Stimulated activated CD4-positive, alpha-beta T cell treated with anti-CD3 and anti-CD28 coated beads, Interleukin-4, amount 100 ng/mL, for 4 hours (primary cell): ENCODE measurements at places on chromosomes 11 and 22.

GRCh38 chr11:98874050-98874449, 146.7 kb upstream of the CNTN5 start:
- no peak for DNase-seq

DNA sequence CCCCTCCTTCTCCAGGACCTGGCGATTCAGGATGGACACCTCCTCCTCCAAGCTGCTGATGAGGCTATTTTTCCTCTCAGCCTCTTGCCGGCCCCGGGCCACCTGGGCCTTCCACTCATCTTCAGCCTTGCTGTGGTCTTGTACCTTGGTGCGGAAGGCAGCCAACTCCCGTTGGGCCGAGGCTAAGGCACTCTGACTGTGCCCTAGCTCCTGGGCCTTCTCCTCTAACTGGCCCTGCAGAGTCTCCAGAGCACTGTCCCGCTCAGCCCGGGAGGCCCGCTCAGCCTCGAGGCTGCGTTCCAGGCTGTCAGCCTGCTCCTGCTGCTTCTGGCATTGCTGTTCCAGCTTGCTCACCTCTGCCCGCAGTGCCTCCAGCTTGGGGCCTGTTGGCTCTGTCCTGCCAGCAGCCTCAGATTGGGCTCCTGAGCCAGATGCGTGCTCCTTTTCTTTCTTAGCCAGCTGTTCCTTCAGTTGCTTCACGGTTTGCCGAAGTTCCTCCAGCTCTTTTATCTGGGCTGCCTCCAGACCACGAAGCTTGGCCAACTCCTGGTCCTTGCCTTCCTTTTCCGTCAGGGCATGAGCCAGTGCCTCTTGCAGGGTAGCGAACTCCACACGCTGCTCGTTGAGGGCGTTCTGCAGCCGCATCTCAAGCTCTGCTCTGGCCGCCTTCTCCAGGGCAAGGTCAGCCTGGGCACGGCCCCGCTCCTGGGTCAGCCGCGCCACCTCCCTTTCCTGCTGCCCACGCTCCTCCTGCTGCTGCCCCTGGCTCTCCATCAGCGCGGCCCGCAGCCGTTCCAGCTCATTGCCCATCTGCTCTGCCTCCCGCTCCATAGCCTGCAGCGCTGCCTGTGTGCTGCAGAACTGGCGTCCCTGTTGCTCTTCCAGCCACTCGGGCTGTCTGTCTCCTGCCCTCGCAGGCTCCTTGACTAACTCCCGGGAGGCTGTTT, 15.3 kb downstream of the IL18BP start:
- no peak for DNase-seq

GRCh38 chr11:67581469-67581868, 2.1 kb upstream of the GSTP1 start:
- no peak for DNase-seq

DNA sequence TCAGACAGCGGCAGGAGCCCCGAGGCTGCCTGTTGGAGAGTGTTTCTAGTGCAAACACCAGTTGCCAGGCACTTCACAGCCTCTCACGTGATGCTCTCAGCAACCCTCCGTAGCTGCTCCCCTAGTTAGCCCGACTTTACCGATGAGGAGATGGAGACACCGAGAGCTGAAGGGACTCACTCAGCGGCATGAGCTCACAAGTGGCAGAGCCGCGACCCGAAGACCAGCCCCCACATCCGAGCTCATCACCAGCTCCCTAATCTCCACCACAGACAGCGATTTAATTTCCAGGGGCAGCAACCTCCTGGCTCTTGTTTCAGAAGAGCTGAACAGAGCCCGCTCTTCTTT, 28.7 kb upstream of the RTL6 start:
- no peak for DNase-seq

DNA sequence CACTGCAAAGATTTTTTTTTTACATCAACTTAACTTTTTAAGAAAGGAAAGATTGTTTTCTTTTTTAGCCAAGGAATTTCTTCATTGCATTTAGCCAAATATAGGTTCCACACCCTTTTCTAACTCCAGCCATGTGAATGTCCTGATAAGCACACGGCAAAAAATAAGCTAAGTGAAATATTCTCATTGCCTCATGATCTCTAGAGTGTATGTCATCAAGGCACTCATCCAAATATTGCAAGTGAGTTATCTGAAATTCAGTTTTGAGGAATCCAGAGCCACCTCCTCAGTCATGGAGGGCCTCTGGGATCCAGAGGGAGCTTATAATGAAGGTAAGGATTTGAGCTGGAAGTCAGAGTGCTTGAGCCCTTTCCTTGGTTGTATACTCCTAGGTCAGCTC, 80.0 kb downstream of the BLID start:
- no peak for DNase-seq

DNA sequence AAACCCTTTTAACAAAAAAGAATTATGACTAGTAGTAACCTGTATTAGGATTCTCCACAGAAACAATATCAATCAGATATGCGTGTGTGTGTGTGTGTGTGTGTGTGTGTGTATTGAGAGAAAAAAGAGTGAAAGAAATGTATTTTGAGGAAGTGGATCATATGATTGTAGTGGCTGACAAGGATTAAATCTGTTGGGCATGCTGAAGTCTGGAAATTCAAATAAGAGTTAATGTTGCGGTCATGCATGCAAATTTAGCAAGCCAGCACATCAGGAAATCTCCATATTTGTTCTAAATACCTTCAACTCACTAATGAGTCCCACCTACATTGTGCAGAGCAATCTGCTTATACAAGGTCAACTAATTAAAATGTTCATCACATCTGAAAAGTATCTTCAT, 46.8 kb upstream of the IGLL5 start:
- DNase-seq = no peak

DNA sequence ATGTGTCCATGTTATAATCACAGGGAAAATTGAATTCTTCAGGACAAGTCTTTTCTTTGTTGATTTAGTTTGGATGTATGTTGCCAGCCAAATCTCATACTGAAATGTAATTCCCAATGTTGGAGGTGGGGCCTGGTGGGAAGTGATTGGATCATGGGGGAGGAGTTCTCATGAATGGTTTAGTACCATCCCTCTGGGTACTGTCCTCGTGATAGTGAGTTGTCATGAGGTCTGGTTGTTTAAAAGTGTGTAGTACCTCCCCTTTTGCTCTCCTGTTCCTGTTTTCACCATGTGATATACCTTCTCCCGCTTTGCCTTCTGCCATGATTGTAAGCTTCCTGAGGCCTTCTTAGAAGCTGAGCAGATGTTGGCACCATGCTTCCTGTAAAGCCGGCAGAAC, 100.3 kb downstream of the CCDC81 start:
- no peak for DNase-seq

DNA sequence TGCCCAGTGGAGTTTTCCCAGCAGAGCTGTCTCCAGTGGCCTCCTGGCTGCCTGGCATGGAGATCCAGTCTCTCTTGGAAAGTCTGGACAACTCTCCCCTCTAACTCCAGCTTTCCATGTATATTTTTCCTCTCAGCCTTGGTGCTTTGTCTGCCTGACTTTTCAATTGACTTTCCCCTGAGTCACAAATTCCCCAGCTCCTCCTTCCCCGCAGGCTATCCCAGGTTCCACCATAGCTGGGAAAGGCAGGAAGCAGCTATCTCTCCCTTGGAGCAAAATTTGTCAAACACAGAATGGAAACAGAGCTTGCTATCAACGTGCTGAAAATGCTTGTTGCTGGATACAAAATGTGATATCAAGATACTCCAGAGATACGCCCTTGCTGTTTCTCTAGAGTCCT, 384.8 kb downstream of the TMEM135 start:
- no peak for DNase-seq

GRCh38 chr11:74739546-74740270, 8.5 kb upstream of the CHRDL2 start:
- peak; percentile 24 for DNase-seq

- DNase-seq = no peak
Measured at GRCh38 chr11:131880316-131880715, 509.9 kb downstream of the NTM start.

GRCh38 chr11:64239662-64240434, 1.0 kb upstream of the FKBP2 start:
- no peak for DNase-seq

DNA sequence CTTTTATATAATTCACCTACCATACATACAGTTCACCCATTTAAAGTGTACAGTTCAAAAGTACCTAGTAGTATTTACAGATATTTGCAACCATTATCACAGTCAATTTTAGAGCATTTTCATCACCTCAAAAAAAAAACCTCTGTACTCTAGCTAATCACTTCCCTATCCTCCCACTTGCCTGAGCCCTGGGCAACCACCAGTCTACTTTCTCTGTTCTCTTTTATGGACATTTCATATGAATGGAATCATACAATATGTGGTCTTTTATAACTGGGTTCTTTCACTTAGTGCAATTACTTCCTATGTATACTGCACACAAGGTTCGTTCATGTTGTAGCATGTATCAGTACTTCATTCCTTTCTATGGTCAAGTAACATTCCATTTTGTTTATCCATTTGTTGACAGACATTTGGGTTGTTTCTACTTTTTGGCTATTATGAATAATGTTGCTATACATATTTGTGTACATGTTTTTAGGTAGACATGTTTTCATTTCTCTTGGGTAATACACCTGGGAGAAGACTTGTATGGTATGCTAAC, 17.8 kb upstream of the NEU3 start:
- DNase-seq = no peak

- no peak for DNase-seq
Measured at GRCh38 chr11:47986219-47986618, 5.9 kb downstream of the PTPRJ start.
